ENCODE measurements at places on chromosomes 3 and 15.

DNA sequence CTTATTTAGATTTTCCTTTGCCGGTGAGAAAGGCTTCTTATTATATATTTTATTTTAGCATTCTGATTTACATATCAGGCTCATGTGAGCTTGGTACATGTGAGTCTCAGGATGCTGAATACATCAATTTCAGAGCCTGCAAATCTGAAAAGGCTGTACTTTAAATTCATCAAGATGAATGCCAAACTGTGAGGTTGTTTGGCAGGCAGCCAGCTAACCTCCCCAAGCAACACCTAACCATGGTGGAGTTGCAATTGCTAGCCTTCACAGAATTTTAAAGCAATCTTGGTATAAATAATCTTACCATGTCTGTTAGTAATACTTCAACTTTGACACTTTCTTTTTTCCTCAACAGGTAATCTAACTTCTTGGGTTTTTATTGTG, 252.5 kb downstream of the CDIN1 start:
- DNase-seq = no peak

DNA sequence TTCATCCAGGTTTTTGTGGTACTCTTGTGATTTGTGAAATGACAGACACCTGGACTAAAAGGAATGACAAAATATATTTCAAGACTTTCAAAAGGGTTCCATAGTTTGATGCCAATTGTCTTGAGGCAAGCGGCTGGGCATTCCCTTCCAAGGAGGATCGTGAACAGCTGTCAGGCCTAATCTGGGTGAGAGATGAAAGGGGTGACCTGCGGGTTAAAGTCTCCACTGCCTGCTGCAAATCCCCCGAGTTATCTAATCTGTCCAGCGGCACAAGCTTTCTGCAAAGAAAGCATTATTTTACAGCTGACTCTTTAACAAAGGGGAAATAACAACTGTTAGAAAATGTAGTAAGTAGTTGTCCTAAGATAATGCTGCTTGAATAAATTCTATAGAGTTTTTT, 128.7 kb upstream of the MB21D2 start:
- no peak for DNase-seq

DNA sequence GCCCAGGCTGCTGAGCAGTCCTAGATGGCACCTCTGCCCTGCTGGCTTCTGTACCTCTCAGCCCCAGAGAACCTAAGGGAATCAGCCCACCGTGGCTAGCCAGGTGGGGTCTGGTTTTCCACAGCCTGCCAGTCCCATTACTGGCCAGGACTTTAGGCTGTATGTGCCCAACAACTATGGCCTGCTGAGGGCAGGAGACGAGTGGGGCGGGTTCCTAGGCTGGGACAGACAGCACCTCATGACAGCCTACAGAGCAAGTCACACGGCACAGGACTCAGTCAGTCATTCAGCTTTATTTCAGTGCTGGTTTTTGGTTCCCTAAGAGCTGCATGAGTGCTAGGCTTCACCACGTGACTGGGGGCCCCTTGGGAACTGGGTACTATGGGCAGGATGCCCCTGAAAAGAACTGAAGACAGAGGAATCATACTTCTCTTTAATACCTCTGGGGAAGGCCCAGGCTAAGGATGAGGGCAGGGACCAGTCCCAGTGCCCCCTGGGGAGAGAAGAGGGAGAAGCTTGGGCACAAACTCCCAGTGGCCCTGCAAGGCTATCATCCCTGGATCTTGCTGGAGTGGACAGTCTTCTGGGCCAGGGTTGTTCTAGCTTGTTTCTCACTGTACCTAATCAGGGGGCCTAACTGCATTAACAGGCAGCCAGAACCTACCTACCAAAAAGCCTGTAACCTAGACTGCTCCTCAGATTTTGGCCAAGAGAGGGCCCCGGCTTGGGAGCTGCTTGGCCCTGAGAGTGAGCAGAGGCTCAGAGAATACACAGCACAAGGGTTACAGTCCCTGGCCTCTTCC, 14.8 kb downstream of the CLK3 start:
- DNase-seq = no peak

DNA sequence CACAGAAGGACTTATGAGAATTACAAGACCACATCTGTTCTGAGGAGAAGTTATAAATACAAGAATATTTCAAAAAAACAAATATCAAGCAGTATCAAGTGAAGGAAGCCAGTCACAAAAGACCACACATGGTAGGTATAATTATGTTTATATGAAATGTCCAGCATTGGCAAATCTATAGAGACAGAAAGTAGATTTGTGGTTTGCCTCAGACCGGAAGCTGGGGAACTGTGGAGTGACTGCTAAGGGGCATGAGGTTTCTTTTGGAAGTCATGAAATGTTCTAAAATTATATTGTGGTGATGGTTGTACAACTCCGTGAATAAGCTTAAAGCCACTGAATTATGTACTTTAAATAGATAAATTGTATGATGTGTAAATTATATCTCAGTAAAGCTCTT, 136.9 kb downstream of the FRMD5 start:
- DNase-seq = no peak

DNA sequence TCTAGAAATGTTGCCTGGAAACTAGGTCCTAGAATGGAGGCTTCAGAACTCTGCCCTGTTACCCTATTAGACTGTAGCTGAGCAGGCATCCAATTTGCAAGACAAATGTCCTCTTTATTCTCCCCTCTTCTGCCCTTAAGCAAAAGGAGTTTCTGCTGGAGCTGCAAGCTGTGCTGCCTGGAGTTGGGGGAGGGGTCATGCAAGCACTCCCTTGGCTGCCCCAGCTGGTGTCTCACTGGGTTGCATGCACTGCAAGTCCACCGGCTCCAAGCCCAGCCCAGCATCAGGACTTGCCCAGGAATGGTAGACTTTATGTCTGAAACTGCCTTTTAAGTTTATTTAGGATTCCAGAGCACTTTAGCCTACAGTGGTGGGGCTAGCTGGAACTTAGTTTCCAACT, 15.7 kb upstream of the RBP2 start:
- DNase-seq = no peak

GRCh38 chr3:172201870-172202236, 162.5 kb downstream of the FNDC3B start:
- DNase-seq = no peak

- DNase-seq = no peak
Measured at GRCh38 chr3:56025326-56025725, 442.9 kb downstream of the ERC2 start.

- no peak for DNase-seq
Measured at GRCh38 chr3:49794431-49794830, 5.2 kb downstream of the CDHR4 start.

- no peak for DNase-seq
Measured at GRCh38 chr3:4930501-4930900, 48.7 kb upstream of the BHLHE40 start.

DNA sequence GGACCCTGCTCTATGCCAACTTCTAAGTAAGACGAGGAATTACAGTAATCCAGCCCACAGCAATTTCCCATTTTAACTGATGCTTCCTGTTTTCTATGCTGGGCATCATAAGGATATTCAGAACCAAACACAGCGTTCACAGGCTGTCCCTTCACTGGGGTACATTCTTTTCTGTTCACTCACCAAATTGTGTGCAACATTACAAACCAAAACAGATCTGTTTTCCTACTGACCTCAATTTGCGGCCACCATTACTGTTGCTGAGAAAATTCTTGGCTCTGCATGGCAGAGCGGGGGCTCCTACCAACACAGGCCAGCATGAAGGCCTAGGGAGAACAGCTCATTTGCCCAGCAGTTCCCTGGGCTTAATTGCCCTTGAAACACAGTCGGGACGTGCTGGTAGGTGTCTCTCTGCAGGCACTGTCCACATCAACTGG, 76.5 kb downstream of the MYO1E start:
- DNase-seq = no peak

DNA sequence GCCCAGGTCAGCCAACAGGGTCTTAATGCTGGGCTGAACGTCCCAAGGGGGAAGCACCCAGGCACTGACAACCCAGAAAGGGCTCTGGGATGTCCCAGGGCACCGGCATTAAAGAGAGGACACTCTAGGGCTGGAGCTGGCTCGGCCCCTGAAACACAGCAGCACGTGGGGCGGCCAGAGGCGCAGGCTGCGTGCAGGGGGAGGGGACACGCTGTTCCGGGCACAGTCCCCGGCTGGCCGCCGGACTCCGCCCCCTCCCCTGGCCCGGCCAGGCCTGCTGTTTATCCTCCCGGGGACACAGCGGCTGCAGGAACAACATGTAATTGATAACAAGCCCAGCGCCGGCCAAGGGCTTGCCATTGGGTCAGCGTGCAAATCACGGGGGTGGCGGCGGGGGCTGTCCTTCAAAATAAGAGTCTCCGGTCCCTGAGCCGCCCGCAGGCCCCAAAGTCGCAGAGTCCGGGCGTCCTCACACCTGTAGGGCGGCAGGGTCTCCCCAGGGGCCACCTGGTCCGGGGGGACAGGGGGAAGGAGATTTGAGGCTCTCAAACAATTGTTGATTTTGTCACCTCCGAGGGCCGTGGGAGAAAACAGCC, 1.3 kb downstream of the KLF15 start:
- DNase-seq = no peak

GRCh38 chr3:73475175-73475574, 149.6 kb downstream of the PDZRN3 start:
- DNase-seq = no peak

- no peak for DNase-seq
Measured at GRCh38 chr3:128297401-128298138, 144.3 kb downstream of the EEFSEC start.

DNA sequence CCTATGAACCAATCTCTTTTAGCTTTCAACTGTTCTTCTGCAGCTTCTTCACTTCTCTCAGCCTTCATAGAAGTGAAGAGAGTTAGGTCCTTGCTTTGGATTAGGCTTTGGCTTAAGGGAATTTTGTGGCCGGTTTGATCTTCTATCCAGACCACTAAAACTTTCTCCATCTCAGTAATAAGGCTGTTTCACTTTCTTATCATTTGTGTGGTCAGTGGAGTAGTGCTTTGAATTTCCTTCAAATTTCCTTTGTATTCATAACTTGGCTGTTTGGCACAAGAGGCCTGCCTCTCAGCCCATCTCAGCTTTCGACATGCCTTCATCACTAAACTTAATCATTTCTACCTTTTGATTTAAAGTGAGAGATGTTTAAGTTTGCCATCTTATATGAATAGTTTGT, 21.7 kb downstream of the DZIP1L start:
- no peak for DNase-seq

GRCh38 chr3:46460051-46460450, 4.7 kb downstream of the LTF start:
- no peak for DNase-seq
